ENCODE measurements at places on chromosomes 16 and 17.

DNA sequence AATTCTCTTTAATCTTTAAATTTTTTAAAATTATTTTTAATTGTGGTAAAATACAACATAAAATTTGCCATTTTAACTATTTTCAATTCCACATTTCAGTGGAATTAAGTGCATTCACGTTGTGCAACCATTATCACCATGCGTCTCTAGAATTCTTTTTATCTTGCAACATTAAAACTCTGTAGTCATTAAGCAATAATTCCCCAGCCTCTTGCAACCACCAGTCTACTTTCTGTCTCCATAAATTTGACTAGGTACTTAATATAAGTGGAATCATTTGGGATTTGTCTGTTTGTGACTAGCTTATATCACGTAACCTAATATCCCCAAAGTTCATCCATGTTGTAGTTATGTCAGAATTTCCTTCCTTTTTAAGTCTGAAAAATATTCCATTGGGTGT lies 79.1 kb downstream of the TAOK1 start:
- DNase-seq = no peak

GRCh38 chr16:58500430-58501241 lies 693 bp downstream of the NDRG4 start:
- no peak for DNase-seq

GRCh38 chr17:43402078-43402477 lies 3.3 kb downstream of the ARL4D start:
- DNase-seq = no peak

GRCh38 chr17:75096082-75096625 lies 8.4 kb downstream of the SLC16A5 start:
- DNase-seq = peak; percentile 95

GRCh38 chr17:79930062-79930876 lies 91.0 kb upstream of the CBX4 start:
- no peak for DNase-seq

- no peak for DNase-seq
Measured at GRCh38 chr17:63514477-63514876, 8.7 kb upstream of the KCNH6 start.

DNA sequence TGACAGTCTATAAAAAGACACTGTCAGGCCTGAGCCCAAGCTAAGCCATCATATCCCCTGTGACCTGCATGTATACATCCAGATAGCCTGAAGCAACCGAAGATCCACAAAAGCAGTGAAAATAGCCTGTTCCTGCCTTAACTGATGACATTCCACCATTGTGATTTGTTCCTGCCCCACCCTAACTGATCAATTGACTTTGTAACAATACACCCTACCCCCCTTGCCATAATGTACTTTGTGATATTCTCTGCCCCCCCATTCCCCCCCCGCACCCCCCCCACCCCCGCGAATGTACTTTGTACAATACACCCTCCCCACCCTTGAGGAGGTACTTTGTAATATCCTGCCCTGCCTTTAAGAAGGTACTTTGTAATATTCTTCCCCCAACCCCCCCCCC lies 82.2 kb upstream of the MED13 start:
- no peak for DNase-seq
